Central memory CD4-positive, alpha-beta T cell (primary cell): ENCODE measurements at places on chromosomes 7 and 10.

GRCh38 chr7:32611201-32612099 is 116.2 kb downstream of the AVL9 start:
- DNase-seq, result no peak

- no peak for DNase-seq
Measured at GRCh38 chr10:81847675-81848074, 27.3 kb upstream of the NRG3 start.

DNA sequence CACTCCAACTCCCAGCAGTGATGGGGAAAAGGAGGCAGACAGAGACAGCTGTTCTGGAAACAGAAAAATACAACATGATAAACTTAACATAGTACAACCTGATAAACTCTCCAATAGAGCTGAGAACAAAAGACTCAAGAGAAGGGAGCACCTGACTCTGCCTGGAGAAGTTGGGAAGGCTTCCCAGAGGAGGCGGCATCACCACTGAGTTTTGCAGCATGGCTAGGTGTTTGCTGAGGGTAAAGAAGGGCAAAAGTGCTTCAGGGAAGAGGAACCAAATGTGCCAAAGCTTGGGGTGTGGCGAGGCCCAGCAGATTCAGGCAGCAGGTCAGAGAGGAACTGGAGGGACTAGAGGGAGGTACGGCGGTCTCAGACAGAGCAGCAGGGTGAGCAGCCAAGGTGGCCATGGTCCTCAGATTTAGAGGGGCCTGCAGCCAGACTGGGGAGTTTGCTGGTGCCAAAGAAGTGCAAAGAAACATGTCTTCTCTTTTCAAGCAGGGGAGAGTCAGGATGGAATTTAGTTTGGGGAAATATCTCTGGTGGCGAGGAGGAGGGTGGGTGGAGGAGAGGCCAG is 119.9 kb upstream of the BTBD16 start:
- DNase-seq, result no peak

DNA sequence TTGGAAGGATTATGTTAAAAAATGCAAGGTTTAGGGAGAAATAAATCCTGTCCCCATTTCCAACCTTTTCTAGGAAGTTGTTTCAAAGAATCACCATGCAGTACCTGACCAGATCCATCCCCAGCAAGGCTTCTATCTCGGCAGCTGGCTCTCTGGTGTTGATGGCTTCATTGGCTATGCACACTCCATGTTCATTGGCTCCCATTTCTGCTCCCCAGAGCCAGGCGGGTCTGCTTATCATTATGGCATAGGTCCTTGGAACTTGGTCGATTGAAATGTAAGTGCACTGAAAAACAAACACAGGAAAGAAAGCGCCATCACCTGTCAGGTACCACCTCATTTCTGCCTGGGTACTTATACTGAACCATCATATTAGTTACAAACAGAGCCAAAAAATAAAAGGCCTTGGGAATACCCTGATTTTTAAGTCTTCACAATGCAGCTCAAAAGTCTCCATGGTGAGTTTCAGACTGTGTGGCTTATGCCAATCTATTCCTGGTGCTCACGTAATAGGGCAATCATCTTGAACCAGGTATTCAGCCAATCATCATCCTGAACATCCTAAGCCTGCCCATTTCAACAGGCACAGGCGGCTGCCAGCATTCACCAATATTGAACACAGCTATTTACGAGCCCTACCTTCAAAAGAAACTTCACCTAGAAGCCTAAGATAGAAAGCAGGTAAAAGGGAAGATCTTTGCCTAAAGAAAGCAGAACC is 34.4 kb downstream of the SCRN1 start:
- DNase-seq, result no peak

DNA sequence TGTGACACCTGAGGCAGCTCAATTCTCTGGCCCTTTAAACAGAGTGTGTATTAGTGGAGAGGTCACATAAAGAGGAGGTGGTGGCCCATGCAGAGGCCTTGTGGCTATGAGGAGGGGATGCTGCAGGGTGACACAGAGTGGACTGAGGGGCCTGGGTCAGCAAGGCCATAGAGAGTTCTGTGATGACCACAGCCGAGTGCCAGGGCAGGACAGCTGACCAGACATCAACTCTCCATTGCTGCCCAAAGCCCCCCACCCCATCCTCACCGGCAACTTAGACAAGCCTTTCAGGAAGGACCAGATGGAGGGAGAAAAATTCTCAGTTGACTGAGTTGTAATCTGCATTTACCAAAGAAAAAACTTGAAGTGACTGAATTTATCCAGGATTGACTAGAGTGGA is 378.1 kb downstream of the RPS24 start:
- no peak for DNase-seq

GRCh38 chr7:36692456-36692855 is 31.8 kb downstream of the AOAH start:
- no peak for DNase-seq

- DNase-seq, result no peak
Measured at GRCh38 chr10:11322698-11323097, 288.8 kb downstream of the USP6NL start.

DNA sequence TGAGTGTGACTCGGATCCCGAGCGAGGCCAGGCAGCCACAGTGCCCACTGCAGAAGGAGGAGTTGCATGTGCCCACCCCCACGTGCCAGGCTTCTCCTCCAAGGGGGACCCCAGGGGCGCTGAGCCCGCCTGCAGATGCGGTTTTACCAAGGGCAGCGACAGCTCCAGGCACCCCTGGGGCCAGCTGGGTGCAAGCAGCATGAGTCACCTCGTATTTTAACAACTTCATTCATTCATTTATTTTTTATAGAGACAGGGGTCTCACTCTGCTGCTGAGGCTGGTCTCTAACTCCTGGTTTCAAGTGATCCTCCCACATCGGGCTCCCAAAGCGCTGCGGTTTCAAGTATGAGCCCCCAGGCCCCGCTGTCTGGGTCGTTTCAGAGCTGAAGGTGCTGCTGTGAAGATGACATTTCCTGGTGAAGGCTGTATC is 1.3 kb upstream of the FOXL3 start:
- DNase-seq, result no peak

GRCh38 chr7:48099781-48100180 is 10.7 kb downstream of the UPP1 start:
- DNase-seq, result no peak

DNA sequence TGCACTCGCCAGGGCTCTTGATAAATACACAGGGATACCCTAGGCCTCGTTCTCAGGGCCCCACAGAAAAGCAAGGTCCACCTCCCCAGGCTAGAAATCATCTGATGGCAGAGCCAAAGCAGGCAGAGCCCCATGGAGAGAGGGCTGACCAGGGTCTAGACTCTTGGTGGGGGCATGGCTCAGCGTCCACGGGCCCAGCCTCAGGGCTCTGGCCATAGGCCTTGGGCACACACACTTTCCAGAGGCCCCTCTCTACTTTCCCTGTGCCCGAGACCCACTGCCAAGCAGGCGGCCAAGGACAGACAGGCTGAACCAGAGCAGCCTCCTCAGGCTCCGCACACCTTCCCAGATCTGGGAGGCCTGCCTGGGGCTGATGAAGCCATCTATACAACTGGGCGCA is 64.8 kb downstream of the FAM53B start:
- DNase-seq, result no peak
